ENCODE measurements at places on chromosomes 5 and 9.

DNA sequence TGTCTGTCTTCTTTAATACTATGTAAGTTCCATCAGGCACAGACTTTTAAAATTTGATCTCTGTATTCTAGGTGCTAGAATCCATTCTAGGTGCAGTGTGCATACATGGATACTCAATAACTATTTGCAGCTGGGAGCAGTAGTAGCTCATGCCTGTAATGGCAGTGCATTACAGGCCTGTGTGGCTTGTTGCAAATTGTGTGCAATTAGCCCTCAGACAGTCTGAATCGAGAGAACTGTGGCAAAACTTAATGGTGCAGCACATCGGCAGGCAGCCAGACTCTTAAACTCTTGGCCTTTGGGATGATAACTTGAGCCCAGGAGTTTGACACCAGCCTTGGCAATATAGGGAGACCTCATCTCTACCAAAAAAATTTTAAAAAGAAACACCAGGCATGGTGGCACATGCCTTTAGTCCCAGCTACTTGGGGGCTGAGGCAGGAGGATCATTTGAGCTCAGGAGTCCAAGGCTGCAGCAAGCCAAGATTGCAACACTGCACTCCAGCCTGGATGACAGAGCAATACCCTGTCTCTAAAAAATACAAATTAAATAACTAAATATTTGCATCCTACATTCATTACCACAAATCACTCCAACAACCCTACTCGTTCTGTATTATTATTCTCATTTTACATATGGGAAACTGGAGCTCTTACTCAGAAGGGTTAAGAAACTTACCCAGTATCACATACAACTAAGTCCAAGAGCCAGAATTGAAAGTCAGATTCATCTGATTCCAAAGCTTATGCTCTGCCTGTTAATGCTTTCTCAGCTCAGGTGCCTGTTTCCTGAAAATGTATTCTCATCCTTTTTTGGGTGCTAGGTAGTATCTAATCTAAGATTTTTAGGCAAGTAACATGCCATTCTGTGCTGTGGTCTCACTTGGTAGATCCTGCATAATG lies 30.1 kb downstream of the PRKACG start:
- no peak for DNase-seq

DNA sequence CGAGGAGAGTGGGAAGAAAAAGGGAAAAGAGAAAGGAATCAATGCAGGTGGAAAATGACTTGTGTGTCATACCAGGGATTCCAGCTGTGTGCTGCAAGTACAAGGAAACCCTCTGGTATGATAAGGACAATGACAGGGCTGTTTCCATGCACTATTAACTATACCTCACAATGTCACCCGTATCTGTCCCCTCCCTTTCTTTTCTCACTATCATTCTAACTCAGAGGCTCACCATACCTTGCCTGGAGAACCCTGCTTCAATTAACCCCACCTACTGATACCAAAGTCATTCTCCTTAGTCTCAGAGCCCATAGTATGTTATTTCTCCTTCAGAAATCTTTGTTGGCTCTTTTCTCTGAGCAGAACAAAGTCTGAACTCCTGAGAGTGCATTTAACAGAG lies 236.2 kb upstream of the NREP start:
- no peak for DNase-seq

DNA sequence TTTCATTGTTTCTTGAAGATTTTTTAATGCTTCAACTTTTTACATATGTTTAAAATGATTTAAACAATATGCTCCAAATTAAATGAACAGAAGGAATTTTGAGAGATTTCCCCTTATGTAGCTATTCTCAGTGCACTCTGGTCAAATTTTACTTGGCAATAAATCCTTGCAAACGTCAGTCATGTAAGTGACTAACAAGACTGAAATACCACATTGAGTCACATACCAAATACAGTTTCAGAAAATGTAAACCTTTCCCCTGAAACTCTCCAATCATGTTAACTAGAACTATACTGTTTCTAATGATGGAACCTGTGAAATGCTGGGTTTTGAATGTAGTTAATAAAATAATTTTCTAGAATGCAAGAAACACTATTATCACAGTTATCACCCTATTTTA lies 29.6 kb downstream of the SAR1B start:
- no peak for DNase-seq

- DNase-seq = no peak
Observed at GRCh38 chr5:114903767-114904166, 265.9 kb downstream of the TRIM36 start.

DNA sequence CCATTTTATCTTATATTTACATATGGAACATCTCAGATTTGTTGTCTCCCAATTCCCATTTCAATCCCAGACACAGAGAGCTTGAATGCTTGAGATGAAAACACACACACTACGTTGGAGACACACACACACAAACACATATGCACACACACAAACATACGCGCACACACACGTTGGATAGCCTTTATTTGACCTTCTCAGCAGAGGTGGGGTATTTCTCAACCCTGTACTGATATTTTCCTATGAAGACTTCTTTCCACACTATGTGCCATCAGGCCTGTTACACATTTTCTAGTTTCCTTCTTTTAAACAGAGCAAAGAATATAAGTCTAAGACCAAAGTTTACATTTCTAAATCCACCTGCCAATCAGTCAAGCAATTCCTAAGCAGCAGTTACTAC lies 291.0 kb downstream of the TAF11L14 start:
- no peak for DNase-seq

GRCh38 chr9:78618735-78619134 lies 321.8 kb downstream of the PSAT1 start:
- DNase-seq = no peak

DNA sequence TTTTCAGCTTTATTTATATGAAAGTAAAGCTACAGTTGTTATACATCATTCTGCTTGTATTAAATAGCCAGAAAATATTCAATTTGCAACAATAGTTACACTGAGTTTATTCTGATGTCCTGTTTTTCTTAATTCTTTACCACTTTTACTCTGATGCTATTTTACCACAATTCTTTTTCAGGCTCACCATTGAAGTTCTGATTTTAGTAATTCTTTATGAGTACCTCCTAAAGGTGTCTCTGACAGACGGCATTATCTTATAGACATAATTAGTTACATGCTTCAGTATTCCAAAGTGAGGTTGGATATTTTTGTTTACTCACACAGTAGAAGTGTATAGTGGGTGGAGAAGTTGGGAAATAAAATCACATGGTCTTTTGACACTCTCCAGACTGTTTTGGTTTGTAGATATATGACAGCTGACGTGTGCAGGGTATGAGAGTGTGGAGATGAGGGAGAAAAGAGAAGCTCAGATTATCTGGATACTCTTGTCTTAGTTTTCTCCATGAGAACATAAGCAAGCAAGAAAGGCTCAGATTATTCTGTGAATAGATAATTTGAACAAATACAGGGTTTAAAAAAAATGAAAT lies 97.4 kb downstream of the FBXO4 start:
- no peak for DNase-seq

- DNase-seq = no peak
Observed at GRCh38 chr9:127913682-127914081, 3.2 kb downstream of the ST6GALNAC4 start.

- DNase-seq = no peak
Observed at GRCh38 chr9:121282277-121283079, 14.5 kb downstream of the GSN start.

- DNase-seq = peak; percentile 33
Observed at GRCh38 chr9:122498883-122499288, 11.7 kb upstream of the OR1J2 start.

- DNase-seq = no peak
Observed at GRCh38 chr5:969408-969839, 39.2 kb upstream of the NKD2 start.

DNA sequence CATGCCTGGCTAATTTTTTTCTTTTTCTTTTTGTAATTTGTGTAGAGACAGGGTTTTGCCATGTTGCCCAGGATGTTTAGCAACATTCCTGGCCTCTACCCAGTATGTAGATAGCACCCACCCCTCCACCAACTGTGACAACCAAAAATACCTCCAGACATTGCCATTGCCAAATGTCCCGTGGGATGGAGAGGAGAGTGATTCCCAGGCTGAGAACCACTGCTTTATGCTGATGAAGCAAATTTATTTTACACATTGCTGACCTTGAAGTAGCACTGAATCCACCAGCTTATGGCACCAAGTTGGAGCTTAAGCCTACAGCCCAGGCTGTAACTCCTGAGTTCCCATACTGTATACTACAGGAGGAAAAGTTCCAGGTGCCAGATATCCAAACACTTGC lies 58.5 kb downstream of the GGTA1 start:
- DNase-seq = no peak

DNA sequence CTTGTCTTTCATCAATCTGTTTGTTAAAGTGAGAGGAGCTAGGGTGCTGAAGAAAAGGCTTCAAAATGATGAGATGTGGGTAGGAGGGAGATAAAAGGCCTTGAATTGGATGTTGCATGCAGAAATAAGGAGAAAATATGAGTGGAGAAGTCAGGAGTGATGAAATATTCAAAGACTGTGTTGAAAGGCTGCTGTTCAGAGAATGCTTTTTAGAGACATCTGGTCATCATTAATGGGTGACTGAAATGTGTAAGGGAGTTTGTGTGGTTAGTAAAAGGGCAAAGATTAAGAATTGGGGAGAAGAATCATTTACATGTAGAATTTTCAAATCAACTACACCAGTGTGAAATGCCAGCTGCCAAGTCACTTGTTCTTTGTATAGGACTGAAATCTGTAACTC lies 383.9 kb downstream of the MAT2B start:
- DNase-seq = no peak

DNA sequence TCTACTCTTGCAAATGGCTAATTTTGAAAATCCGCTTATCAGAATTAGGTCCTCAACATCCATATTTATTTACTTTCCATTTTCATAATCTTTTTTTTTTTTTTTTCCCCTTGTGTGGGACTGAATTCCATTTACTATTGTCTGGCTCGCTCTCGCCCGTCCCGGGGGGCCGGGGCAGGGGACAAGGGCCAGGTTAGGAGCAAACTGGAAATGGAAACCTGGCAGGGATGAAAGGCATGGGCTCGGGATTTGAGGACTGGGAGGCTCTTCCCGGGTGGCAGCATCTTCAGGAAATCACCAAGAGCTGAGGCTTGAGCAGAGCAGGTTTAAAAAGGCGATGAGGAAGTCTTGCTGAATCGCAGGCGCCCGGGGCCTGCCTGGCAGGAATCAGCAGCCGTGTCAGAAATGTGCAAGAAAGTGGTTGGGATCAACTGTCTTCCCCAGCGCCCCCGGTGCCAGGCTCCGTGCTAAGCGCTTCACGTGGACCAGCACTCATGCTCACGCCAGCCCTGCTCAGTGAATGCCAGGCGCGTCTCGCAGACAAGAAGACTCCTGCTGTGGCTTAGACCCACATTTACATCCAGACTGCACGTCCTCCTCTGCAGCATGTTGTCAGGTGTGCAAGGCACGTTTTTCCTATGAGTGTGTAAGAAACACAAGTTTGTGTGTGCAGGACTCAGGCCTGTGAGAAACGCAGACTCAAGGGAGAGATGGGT lies 66.3 kb upstream of the UNC5A start:
- DNase-seq = no peak

- no peak for DNase-seq
Observed at GRCh38 chr5:53339962-53340540, 140.4 kb upstream of the FST start.

- DNase-seq = no peak
Observed at GRCh38 chr9:38339087-38339486, 53.4 kb upstream of the ALDH1B1 start.

- DNase-seq = no peak
Observed at GRCh38 chr5:21070858-21071257, 1082.9 kb upstream of the CDH18 start.

DNA sequence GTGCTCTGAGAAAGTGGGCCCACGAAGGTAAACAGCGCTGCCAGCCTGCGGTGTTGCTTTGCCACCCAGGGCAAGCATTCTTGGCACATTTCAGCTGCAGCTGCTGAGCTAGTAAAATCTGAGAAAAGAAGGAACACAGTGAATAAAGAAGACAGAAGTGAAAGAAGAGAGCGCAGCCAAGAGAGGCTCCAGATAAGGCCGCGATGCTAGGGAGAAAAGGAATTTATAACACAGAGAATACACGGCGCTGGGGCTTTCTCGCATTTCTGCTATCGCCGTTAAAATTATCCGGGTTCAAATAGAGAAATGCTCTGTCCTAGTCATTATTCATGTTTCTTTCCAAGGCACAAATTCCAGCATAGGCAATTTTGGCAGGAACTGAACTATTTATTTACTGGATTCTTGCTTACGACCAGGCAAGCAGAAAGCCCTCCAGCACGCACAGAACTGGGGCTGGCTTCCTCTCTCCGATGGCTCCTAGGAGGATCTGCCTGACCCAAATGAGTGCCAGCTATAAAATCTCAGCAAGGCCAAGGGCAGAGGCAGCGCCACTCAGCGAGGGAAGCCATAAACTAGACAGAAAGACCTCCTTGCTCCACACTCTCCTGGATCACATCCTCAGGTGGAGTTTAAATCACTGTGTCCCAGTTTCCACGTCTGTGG lies 111.2 kb downstream of the ATPSCKMT start:
- no peak for DNase-seq

GRCh38 chr5:178514851-178515418 lies 75.3 kb downstream of the COL23A1 start:
- no peak for DNase-seq

GRCh38 chr5:14502294-14502690 lies 79.3 kb upstream of the OTULINL start:
- no peak for DNase-seq

DNA sequence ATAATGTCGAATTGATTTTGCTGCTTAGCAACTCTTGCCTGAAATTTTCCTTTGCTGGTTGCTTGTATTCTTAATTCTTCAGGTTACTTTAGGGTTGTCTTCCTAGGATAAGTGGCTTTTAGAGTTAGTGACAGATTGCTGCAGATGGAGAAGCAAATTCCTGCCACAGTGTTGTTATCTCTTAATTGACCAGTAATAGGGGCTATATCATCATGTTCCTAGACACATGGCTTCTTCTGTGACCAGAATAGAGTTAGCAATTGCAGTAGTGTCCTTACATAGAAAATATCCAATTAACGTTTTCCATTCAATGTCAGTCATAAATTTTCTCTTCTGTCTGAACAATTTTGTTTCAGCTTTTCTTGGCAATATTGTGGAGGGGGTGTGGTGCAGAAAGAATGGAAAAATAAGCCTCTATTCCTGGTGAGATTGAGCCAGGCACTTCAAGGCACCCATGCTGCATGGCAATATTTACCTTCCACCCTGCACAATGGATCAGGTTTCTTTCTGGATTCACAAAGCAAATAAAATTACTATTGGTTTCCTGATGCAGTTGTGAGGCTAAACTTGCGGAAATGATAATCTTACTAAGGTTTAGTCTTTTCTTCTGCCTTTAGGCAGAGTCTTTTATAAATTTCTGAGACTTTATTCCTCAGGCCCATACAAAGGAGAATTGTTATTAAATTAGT lies 1481.5 kb downstream of the EFNA5 start:
- no peak for DNase-seq

- DNase-seq = no peak
Observed at GRCh38 chr5:154132718-154133307, 57.7 kb upstream of the GALNT10 start.
